ENCODE measurements at places on chromosomes 7 and 10. TPM values are rescaled to one million over a fixed set of nuclear protein-coding genes. Genes with fewer than 3 reads are reported as not detected.

DNA sequence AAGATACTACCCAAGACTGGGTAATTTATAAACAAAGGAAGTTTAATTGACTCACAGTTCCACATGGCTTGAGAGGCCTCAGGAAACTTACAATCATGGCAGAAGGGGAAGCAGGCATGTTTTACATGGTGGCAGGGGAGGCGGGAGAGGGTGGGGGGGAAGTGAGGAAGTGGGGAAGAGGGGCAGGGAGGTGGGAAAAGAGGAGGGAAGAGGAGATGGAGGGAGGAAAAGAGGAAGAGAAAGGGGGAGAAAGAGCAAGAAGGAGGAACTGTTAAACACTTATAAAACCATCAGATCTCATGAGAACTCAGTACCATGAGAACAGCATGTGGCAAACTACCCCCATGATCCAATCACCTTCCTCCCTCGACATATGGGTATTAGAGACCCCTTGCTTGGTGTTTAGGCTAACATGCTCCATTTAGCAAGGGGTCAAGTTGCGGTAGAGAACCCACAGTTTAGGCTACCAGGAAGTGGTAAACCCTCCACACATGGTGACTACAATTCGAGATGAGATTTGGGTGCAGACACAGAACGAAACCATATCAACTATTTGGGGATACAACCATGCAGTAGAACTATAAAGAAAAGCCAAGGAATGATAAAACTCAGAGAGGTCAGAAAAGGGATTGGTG, 3.5 kb upstream of the LMBR1 start:
- DNase-seq: no peak

- no peak for DNase-seq
These were observed 101.3 kb downstream of the TWIST1 start for GRCh38 chr7:19016140-19016539.

DNA sequence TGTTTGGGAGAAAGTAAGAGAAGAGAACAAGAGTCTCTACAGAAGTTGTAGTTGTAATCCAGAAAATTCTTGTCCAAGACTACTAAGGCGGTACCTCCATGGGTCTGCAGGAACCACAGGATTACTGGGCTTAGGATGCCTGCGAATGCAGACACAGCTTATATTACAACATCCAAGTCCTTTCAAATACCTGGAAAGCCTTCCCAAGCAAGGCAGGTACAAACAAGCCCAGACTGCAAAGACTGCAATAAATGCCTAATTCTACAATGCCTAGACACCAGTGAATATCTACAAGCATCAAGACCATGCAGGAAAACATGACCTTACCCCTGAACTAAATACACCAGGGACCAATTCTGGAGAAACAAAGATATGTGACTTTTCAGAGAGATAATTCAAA, 178.2 kb downstream of the ARL4A start:
- DNase-seq: no peak

GRCh38 chr7:18866359-18867036, 250.9 kb downstream of the TWIST1 start:
- DNase-seq: no peak

- no peak for DNase-seq
These were observed 699 bp downstream of the GHITM start for GRCh38 chr10:84140036-84140379.

GRCh38 chr10:108673741-108674140, 1249.6 kb downstream of the XPNPEP1 start:
- no peak for DNase-seq

DNA sequence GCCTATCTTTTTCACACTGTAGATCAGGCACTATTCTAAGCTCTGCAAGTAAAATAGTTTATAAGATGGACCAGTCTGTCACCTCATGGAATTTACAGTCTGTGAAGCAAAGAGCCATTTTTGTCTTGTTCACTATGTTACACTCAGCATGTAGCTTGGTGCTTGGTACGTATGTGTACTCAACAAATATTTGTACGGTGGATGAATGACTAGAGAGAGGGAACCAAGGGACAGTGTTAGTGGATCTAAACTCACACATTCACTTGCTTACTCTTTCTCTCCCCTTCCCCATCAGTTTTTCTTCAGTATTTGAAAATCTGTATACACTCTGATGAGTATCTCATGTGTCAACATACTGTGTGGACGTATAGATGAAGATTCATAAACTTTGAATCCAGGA, 45.9 kb downstream of the PTF1A start:
- no peak for DNase-seq

- DNase-seq: no peak
These were observed 190.4 kb upstream of the PLXNA4 start for GRCh38 chr7:132766660-132767059.

DNA sequence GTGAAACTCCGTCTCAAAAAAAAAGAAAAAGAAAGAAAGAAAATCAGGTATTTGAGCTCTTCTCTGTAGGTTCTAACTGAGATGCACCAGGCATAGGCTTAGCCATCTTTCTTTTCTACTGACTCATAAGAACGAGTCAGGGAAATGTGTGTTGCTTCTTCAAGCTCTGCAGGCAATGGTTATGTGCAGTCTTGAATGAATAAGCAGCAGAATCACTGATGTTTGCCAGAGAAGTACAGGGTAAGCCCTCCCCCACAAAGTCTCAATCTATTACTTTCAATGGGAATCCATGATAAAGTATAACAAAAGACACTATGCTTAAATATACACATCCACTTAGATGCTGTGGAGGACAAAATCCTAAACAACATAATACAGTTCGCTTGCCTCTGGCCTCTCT, 239.2 kb downstream of the PARD3 start:
- no peak for DNase-seq

GRCh38 chr7:119903085-119903484, 369.9 kb upstream of the KCND2 start:
- no peak for DNase-seq

DNA sequence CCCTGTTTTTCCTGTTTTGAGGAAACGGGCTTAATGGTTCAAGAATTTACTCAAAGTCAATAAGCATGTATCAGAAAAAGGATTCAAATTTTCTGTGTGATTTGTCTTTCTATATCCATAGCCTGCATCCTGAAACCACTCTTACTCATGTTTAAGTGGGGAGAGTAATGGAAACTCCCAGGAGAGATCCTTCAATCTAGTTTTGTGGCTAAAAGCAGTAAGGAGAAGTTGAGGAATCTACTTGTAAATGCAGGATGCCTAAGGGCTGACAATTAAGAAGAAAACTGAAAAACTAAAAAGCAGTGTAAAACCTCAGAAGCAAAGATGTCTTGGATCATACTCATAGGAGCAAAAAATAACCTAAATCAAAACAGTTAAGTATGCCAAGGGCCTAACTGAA, 68.1 kb upstream of the GRID1 start:
- DNase-seq: no peak

- DNase-seq: no peak
These were observed 82.1 kb upstream of the PDGFA start for GRCh38 chr7:601595-602340.

DNA sequence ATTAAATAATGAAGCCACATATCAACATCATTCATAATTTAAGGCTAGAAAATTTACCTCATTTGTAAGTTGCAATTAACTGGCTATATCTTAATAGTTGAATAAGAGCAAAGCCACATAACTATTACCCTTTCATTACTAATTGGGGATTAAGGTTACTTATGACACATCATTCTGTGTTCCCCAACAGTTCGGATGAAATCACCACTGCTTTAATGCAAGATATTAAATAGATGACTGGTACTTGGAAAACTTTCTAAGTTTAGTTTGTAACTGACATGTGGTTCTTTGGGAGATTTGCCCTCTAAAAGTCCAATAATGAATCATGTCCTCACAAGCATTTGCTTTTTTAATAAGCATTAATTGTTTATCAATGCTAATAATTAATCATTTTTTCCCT, 109.1 kb downstream of the MTERF1 start:
- no peak for DNase-seq

DNA sequence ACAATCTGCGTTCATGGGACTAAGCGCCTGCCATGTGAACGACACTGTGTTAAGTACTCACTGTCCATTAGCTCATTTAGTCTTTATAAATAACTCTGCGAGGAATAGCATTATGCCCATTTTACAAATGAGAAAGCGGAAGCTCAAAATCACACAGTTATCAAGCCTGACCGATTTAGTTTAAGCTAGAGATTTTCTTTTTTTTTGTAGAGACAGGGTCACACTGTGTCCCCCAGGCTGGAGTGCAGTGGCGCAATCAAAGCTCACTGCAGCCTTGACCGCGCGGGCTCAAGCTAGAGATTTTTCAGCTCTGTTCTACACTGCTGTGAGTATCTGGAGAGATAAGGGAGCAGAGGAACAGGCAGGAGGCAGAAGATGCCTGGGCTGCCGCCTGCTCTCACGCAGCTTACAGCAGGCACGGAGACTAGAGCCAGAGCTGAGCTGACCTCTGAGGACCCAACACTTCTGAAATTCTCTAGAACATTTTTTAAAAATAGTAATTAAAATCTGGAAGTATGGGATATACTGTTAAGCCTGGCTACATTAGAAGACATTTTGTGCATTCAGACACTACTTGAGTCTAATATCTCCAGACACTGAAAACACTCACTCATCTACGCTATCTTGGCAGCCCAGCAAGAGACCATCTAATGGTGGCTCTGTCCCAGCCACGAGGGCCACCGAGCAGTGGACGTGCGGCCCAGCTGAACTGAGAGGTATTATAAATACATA, 38.7 kb downstream of the GNA12 start:
- no peak for DNase-seq

GRCh38 chr7:37901236-37901827, 15.3 kb downstream of the SFRP4 start:
- DNase-seq: no peak

- no peak for DNase-seq
These were observed 535.0 kb downstream of the TNS3 start for GRCh38 chr7:47046949-47047348.

DNA sequence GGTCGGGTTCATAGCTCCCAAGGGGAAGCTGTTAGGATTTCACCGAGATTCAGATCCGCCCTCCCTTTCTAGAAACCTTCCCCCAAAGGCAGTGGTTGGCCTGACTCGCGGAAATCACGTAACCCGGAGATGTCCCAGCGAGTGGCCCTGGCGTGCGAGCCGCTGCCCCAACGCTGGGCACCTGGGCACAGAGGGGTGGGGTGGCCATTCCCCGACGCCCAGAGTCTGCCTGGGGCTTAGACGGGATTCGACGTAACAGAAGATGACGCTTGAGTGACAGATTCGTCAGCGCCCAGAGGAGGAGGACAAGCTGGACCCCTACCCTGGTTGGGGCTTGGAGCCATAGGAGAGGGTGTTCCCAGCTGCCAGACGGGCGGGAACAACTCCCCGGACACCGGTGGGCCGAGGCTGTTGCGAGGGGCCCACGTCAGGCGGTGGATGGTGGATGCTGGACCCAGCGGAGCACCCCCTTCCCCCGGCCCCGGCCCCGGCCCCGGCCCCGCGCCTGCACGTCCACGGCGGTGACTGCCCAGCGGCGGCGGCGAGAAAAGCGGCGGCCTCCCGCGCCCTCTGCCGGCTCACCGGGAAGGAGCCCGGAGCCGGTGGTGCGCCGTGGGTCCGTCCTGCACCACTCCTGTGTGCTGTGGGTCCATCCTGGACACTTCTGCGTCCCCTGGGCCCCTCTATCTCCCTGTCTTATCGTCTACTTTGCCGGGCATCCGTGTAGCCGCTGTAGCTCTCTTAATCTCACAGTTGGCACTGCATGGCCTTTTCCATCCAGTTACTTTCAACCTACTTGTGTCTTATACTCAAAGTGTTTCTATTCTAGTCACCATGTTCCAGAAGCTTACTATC, 35.4 kb upstream of the KNDC1 start:
- no peak for DNase-seq

GRCh38 chr7:157684909-157685429, 348.2 kb downstream of the DNAJB6 start:
- no peak for DNase-seq

DNA sequence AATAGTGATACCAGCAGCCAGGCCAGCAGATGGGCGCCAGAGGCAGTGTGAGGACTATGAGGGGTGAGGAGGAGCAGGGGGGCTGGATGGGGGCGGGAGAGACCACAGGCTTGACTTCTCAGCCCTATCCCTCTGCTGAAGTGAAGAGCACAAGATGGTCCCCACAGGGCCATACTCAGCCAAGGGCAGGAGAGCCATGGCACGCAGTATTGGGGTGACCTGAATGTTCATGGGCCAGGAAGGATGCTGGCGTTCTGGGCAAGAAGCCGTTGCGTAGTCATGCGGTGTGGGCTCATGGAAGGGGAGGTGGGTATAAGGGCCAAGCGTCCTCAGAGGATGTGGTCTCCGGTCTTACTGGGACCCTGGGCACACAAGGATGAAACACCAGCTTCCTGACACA, 146.3 kb downstream of the PRKAG2 start:
- DNase-seq: no peak

DNA sequence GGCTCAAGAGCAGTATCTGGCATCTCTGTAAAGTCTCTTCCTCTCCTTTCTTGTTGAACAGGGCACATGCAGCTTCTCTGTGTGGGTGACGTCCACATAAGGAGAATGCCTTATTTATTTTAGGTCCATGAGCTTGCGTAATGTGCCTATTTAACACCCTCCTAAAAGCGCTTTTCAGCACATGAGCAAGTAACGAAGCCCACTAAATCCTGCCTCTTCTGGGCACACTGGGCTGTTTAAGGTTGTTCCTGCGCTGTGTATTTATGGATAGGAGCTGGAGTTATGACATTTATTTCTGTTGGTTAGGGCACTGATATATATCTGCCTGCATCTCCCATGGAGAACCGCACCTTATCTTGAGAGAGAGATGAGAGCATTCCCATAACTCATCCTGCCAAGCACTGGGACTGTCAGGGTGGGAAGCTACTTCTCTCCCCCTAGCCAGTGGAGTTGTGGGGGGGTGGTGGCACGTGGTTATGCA, 76.1 kb downstream of the LRRC4 start:
- no peak for DNase-seq

PAX2 gene
- polyA plus RNA-seq: 237 TPM

DDC gene
- 2.3 TPM for polyA plus RNA-seq

KIAA1549 gene
- polyA plus RNA-seq: 12.5 TPM

GFRA1 gene
- polyA plus RNA-seq: 27.3 TPM

OIT3 gene
- polyA plus RNA-seq: 3.4 TPM

PTER gene
- 20.2 TPM for polyA plus RNA-seq

SLC26A3 gene
- polyA plus RNA-seq: 0.17 TPM

POLR2J2 gene
- 0.94 TPM for polyA plus RNA-seq

CPA4 gene
- polyA plus RNA-seq: 0.37 TPM

Data from left renal pelvis (tissue), 4 donors.